ENCODE measurements at places on chromosomes 7 and 10.

DNA sequence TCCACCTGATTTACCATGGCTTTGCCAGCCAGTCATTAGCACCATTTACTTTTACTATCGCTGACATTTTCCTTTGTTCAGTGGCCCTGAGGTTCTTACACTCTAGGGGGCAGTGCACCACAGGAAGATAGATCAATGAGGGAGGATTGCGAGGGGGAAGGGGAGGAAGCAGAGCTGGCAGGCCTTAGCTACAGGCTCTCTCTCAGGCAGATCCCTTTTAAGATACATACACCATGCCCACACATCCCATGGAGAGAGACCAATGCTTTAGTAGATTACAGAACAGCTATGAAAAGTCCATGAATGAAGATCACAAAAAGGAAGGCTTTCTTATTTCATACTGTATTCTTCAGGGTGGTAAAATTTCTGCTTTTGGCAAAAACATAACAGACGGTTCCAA is 47.4 kb downstream of the DENND11 start:
- peak; percentile 79 for DNase-seq

DNA sequence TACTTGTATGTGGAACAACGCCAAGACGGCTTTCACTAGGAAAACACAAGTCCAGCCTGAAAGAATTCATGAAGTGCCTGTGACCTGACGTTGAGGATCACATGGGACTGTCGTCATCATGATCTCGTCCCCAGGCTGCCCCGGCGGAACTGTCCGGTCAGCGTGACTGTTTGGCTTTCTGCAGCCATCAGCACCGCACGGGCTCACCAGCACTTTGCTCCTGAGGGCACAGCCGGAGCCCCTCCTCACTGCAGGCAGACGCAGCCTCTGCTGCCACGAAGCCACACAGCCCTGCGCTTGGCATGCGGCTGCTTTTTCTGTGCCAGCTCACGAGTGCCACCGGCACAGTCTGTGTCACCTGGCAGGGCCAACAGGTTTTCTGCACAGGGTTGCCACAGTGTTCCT is 9.4 kb upstream of the GET4 start:
- peak; percentile 72 for DNase-seq

DNA sequence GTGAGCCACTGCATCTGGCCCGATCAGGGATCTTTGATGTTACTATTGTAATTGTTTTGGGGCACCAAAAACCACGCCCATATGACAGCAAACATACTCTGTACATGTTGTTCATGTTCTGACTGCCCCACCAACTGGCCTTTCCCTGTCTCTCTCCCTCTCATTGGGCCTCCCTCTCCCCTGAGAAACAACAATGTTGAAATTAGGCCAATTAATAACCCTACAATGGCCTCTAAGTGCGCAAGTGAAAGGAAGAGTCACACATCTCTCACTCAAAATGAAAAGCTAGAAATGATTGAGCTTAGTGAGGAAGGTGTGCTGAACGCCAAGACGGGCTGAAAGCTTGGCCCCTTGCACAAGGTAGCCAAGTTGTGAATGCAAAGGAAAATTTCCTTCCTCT is 50.3 kb upstream of the SDK1 start:
- no peak for DNase-seq

DNA sequence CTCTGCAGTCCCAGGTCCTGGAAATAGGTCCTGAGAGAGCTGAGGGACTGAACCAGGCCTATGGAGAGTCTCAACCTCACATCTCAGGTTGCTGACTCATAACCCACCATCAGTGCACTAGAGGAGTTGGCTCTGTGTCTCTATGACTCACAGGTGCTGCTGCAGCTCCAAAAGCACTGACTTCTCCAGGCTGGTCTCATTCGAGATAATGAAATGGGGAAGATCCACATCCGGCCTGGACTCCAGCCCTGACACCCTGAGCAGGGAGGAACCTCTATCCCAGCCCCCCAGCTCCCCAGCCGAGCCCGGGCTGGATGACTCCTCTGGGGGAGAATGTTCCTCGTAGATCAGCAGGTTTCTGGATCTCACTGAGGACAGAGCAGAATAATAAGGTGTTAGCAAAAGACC is 35.5 kb upstream of the DGKI start:
- DNase-seq, result peak; percentile 99

DNA sequence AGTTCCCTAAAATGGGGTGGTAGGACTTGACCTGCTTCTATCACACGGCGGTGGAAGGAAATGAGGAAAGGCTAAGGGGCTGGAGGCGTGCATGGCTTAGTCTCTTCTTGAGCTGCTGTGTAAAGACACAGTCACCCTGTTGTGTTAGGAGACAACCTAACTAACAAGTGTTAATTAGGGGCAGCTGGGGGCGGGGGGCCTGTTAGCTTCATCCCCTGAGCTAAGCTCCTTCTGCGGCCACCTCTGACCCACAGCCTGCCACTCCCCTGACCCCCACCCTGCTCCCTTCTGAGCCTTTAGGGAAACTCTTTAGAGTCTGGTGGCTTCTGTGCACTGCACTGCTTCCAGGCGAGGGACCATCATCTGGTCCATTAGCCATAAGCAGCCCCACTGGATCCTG is 28.0 kb downstream of the COL17A1 start:
- no peak for DNase-seq

DNA sequence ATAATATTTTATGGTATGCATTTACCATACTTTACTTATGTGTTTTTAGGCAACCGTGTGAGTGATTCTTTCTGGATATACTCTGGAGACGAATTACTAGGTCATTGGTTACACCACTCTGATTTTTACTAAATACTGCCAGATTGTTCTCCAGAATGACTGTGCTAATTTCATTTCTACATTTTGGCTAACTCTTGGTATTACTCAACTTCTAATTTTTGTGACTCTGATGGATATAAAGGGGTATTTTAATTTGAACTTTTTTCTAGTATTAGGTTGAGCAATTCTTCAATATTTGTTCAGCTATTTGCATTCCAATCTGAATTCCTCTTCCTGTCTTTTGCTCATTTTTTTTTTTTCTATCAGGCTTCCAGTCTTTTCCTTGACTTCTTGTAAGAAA is 223.6 kb downstream of the MDFIC start:
- DNase-seq, result no peak

DNA sequence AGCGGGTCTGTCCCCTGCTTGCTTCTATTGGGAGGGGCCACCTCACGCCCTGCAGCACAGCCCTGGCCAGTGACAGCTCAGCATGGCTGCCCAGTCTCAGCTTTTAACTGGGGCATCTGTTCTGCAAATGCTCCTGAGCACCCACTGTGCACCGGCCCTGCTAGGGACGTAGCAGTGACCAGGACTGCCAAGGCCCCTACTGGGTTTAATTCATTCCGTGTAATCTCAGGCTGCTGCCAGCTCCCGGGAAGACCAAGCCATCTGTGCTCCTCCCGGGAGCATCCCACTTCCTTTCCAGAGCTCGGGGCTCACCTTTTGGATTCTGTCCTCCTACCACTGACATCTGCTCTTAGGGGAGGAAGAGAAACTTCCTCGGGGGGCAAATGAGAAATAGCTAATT is 85.2 kb downstream of the ADARB2 start:
- DNase-seq, result no peak

DNA sequence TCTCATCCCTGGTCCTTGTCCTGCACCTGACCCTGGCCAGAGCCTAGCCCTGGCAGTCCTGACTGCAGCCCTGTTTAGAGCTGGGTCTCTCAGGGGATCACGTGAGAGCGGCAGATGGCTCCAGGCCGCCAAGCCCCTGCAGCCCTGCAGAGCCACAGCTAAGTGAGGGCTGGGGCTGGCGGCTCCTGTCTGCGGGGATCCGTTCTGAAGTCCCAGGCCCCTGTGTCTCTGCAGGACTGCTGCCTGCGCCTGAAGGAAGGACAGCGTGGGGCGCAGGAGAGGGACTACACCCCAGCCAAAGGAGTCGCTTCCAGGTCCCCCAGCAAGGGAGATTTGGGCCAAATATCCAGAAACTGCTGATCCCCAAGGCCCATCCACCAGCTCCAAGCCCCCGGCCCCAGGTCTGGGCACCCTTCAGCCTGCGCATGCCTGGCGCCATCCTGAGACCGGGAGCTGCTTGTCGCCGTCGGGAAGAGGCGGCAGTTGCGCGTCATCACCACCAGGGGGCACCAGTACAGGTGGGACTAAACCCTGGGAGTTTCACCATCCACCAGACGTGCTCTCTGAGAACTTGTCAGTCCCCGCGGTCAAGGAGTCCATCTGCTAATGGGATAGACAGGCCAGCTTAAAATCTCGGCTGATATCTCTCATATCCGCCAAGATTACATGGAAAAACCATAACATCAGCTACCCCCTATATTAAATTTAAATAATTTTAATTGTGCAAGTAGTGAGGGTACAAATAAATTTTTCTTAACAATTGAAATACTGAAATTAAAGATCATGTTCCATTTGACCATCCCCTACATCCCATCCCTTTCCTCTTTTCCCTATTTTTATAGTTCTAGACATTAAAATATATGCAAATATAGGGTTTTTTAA is 25.1 kb upstream of the GHRHR start:
- DNase-seq, result peak; percentile 84

- no peak for DNase-seq
These were observed 67.3 kb upstream of the DNAJB6 start for GRCh38 chr7:157269341-157270059.

DNA sequence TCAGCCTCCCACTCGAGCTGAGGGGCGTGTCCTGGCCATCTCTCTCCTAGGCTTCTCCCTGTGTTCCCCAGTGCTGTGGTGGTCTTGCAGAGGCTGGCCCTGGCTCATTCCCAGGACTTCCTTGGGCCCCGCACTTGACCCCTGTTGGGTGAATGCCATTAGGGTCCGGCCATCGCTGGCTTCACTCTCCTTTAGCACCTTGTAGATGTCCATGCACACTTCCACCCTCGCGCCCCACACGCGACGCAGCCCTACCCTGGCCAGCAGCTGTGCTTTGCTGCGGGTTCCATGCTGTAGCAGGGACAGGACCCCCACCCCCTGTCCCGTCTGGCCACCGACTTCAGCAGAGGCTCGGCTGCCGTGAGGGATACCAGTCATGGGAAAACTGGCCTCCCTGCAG is 46.3 kb downstream of the PITRM1 start:
- no peak for DNase-seq

DNA sequence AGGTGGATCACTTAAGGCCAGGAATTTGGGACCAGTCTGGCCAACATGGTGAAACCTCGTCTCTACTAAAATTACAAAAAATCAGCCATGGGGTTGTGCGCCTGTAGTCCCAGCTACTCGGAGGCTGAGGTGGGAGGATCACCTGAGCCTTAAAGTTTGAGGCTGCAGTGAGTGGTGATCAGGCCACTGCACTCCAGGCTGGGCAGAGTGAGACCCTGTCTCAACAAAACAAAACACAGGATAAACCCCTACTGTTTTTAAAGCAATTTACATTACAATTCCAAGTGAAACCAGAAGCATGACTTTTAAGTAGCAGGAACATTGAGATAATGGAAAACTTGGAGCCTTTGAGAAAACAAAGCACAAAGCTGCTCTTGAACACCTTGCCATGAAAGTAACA is 92.4 kb upstream of the BTBD16 start:
- no peak for DNase-seq

DNA sequence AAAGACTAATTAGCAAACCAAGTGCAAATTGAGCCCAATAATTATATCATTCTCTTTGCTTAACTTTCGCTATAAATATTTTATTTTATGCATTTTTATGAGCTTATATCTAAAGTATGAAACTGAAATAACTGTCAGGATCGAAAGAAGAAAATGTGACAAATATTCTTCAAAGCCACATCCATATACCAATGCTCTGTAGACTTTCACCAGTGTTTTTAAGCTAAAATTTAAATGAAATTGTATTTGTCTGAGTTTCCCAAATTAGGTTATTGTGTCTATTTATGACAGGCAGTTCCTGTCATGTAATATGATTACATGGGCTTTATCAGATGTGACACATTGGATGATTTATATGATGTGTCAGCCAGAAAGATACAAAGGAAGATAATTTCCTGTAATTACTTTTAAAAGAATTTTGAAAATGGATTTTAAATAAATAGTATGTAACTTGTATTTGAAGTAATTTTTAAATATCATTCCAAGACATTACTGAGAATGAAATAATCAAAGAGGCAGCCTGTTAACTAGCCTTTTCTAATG is 317.9 kb upstream of the KLF6 start:
- no peak for DNase-seq

GRCh38 chr10:27794157-27794556 is 48.5 kb upstream of the MKX start:
- DNase-seq, result no peak

DNA sequence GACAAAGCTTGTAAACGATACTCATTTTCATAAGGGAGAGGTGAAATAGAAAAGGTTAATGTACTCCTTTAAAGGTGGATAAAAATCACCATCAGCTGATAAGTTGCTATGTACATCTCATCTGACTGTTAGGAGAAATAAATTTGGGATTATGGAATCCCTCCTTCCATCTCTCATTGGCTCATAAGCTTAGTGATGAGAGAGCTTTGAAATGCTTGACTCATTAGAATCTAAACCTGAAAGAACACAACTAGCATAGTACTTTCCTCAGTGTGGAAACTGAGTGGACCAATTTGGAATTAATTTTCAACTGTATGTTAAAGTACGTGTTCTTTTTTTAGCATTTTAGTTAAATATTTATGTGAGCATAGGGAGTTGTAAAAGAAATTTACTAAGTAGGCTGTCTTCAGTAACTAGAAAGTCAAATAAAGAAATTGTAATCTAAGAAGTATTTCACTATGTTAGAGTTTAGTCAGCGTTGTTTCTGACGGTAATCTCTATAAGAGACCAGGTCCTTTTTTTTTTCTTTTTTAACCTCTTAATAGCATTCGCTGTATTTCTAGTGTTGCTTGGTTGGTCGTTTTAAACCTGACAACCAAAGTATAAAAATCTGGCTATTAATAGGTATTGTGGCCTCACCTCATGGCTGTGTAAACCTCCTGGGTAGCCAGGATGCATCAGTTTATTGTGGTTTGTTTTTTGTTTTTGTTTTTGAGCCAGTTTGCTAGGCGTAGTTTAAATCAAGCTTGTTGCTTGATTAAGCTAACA is 34.4 kb downstream of the FHIP2A start:
- peak; percentile 52 for DNase-seq

- DNase-seq, result peak; percentile 86
These were observed 156.0 kb downstream of the GLI3 start for GRCh38 chr7:42080841-42081586.

DNA sequence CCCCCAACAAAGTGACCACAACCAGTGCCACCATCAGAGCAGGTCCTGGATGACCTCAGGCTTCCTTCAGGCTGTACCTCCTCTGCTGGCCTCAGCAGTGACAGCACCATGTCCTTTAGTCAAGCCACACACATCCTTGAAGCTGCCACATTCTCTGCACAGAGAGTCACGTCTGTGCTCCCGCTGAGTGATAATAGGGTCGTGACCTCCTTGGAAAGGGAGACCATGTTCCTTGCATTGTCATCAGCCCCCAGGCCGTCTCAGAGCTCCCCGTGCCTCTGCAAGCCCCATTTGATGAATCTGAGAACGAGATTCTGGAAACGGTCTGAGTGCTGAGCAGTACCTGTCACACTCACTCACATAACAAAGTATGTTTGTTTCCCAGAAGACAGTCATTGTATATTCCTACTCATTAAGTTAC is 106.5 kb upstream of the PRR15 start:
- no peak for DNase-seq

DNA sequence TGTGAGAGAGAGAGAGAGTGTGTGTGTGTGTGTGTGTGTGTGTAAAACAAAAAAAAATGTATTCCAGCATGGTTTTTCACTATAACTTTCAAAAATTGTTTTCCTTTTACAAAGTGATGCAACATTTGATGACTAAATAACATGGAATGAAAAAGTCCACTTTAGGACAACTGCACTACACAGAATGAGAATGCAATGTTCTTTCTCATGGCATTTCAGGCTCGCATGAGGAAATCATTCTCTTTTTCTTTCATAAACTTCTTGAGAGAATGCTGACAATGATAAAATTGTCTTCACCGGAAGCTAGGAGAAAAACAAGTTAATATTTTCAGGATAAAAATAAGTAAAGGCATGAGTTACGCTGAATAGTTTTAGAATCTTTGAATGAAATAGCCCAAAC is 53.7 kb downstream of the SLC16A12 start:
- peak; percentile 78 for DNase-seq
